ENCODE measurements at places on chromosomes 1 and 21. TPM values are rescaled to one million over a fixed set of nuclear protein-coding genes. Genes with fewer than 3 reads are reported as not detected.
A peak's percentile ranks its signal among the peaks of the same experiment; 100 is the strongest.

Gene CELA2B
- total RNA-seq = 663 TPM

- DNase-seq = peak; percentile 29
- no peaks in the 10 kb centered on the region for H3K27me3 ChIP-seq
- H3K4me1 ChIP-seq = peaks cover 36% of the 10 kb centered on the region
- H3K4me3 ChIP-seq = peak overlapping the region; percentile 44
Measured at GRCh38 chr1:24414775-24415333, 748 bp upstream of the NIPAL3 start.

Gene LAPTM5
- total RNA-seq = 4.4 TPM

DNA sequence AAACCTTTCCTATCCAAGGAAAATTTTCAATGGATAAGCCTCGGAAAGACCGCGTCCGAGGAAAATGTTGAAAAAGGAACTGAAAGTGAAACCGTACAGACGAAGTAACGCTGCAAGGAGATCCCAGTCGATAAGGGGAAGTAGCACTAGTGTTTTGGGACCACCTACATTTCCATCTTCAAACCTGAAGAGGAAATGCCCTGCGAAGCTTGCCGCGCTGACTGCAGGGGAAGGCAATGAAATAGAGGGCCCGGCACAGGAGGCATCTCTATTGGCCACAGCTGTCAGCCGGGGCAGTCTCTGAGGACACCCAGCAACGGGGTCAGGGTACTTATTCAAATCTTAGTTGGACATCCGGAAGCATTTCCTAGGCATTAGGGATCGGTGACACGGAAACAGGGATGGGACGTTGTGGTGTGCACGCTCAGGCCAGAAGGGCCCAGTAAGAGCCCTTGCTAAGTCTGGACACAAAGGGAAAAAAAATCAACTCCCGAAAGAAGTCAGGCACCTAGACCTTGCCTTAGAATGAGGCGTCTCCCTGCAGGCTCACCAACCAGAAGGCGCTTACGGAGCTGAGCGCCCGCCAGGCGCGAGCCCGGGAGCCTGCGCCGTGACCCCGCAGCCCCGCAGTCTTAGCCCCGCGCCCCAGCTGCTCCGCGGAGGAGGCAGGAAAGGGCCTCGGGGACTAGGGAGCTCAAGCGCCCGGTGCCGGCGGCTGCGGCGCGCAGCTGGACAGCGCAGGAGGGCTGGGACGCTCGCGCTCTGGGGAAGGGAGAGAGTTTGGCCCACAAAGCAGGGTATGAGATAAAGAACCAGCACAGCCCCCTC lies 655 bp downstream of the USF1 start:
- peak overlapping the region; percentile 96 for H3K4me3 ChIP-seq
- H3K27ac ChIP-seq = peak overlapping the region; percentile 85
- no peaks in the 10 kb centered on the region for H3K27me3 ChIP-seq
- peaks cover 16% of the 10 kb centered on the region for H3K36me3 ChIP-seq

- H3K4me1 ChIP-seq = no peaks in the 10 kb centered on the region
- no peaks in the 10 kb centered on the region for H3K27me3 ChIP-seq
Measured at GRCh38 chr1:3577300-3577699, 34.0 kb downstream of the MEGF6 start.
